Erythroblast (primary cell): ENCODE measurements at places on chromosomes 12 and 14.

DNA sequence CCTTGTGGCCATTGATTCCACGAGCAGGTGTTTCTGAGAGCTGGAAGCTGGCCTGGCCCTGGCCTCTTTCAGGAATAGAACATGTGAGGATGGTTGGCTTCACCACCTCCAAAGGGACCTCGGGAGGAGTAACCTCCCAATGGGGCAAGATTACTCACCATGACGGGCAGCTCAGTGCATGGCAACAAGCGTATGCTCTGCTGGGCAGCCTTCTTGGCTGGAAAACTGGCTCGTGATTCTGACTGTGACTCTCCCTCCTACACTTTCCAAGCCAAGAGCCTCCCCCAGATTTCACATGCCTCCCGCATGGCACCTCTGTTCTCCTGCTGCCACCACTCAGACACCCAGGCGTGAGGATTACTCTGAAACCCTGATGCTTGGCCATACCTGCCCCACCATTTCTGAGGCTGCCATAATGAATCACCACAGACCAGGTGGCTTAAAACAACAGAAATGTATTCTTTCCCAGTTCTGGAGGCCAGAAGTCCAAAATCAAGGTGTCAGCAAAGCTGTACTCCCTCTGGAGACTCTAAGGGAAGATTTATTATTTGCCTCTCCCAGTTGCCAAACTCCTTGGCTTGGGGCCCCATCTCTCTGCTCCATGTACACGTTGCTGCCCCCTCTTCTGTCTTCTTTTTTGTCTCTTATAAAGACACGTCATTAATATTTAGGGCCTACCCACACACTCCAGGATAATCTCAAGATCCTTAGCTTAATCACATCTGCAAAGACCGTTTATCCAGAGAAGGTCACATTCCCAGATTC, 215.9 kb downstream of the CHST11 start:
- DNase-seq, result no peak

DNA sequence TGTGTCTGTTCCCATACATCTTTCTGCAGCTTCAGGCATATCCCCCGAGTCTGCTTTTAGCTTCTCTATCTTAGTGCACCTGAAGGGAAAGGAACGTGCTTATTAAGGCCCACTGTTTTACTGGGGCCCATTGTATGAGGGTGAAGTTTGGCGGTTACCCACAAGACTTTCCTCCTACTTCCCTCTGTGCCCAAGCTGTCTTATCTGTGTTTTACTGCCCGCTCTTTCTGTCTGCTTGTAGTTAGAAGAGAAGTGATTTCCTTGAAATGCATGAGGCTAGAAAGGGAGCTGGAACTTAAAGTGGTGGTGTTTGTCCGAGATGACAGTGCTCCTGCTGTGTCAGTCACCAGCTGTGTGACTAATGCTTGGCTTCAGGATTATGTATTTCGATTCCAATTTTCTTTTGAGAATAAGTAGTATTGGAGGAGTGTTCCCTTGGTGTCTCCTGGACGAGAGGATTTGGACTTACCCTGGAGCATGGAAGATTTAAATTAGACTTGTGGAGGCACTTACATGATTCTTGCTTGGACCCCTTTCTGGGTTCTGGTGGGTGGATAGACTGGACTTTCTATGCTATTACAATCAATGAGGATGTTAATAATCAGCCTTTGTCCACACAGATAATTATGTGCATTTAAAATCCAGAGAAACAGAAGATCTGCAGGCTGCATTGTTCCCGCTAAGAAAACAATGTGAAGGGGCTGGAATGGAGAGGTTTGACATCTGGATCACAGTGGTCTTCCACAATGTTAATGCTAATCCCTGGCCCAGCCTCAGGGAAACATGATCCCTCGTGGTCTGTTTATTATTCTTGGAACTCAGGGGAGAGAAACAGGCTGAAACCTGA, 13.9 kb upstream of the KRT86 start:
- DNase-seq, result no peak

DNA sequence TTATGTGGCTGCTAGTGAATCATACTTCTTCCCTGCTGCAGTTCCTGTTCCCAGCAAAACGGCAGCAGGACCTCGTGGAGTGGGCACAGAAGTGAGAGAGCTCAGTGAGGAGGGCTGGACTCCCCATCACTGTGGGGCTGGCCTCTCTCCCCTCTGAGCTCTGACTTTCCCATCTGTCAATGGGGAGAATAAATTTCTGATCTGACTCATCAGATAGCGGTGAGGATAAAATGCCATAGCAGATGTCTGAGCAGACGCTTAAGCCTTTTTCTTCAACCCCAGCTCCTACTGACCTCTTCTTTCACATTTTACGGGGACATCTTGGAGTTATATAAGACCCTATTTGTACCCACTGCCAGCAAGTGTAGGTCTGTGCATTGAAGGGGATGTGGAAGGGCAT, 116.6 kb downstream of the CRACR2A start:
- no peak for DNase-seq

DNA sequence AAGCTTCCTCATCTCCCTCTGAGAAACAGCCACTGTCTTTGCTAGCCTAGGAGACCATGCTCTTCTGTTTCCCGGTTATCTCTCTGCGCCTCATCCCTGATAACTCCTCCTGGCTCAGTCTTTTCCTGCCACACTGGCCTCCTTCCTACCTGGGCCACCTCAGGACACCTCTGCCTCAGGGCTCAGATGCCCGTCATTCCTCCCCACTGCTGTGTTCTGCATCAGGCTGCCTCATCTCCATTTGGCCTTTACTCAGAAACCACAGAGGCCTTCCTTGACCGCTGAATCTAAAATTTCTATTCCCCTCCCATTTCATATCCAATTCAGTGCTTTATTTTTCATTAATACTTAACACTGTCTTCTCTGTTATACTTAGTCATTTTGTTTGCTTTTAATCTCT, 311.0 kb upstream of the RGS6 start:
- no peak for DNase-seq

DNA sequence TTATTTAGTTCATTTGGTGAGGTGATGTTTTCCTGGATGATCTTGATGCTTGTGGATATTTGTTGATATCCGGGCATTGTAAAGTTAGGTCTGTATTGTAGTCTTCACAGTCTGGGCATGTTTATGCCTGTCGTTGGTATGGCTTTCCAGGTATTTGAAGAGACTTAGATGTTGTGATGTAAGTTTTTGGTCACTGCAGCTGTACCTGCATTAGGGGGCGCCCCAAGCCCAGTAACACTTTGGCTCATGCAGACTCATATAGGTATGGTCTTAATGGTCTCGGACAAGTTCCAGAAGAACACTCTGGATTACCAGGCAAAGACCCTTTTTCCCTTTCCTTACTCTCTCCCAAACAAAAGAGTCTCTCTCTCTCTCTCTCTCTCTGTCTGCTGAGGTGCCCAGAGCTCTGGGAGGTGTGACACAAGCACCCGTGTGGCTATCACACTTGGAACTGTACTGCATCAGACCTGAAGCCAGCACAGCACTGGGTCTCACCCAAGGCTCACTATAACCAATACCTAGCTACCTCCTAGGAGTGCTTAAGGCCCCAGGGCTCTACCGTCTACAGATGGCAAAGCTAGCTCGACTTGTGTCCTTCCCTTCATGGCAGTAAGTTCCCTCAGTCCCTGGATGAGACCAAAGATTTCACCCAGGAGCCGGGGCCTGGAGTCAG, 425.8 kb upstream of the ATXN7L3B start:
- DNase-seq, result peak; percentile 5

DNA sequence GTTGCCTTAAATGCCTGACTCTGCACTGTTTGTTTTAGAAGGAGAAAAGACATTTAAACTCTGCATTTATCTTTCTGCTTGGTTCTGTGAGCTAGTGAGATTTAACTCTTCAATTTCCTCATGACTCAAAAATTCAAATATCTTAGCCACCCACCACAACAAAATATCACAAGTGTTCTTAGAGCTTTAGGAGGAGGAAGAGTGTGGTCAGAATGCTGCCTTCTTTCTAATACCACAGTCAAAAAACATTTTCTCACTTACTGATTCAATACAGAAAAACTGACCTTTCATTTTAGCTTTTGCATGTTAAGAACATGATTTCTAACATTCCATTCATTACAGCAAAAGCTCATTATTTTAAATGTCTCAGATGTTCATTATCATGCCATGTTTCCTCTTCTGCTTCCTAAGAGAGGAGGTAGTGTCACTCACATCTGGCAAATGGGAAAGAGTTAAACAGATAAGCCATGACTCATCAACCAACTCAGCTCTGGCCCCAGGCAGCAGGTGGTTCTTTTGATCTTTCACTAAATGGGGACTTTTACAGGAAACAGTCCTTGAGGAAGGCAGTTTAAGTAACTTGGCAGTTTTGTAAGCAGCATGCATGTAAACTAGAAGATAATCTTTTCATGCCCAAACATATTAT, 56.4 kb upstream of the RNU6-8 start:
- DNase-seq, result peak; percentile 70

GRCh38 chr12:12819752-12820311, 6.7 kb downstream of the DDX47 start:
- DNase-seq, result peak; percentile 23

DNA sequence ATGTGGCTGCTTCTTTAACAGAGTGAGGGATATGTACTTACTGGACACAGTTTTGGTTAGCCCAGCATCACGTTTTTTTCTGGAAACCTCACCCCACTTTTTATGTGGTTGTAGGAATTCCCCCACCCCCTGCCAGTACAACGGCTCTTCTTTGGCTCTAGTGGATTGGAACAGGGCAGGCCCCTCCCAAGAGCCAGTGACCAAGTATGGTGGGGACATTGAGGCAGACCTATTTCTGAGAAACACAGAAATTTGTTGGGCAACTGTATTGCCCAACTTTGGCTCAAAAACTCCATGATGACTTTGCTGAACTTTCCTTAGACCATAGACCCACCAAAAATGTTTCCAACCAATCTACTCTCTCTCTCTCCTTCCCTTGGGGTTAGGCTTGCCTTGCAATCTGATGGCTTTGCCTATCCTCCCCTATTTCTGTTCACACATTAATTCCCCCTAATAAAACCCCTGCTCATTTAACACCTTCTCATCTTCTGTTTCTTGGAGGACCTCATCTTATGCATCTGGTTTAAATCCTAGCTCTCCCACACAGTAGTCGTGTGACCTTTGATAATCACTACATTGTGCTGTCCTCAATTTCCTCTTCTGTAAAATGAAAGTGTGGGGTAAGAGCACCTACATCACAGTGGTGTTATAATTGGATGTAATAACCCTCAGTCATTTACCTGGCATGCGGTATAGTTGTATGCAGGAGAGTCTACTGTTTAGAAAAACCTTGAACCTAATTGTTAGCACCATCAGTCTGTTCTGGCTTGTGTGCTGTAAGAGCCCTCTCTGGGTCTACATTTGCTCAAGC, 71.7 kb downstream of the IGF1 start:
- DNase-seq, result no peak

GRCh38 chr14:56131865-56132833, 13.9 kb downstream of the PELI2 start:
- DNase-seq, result no peak

DNA sequence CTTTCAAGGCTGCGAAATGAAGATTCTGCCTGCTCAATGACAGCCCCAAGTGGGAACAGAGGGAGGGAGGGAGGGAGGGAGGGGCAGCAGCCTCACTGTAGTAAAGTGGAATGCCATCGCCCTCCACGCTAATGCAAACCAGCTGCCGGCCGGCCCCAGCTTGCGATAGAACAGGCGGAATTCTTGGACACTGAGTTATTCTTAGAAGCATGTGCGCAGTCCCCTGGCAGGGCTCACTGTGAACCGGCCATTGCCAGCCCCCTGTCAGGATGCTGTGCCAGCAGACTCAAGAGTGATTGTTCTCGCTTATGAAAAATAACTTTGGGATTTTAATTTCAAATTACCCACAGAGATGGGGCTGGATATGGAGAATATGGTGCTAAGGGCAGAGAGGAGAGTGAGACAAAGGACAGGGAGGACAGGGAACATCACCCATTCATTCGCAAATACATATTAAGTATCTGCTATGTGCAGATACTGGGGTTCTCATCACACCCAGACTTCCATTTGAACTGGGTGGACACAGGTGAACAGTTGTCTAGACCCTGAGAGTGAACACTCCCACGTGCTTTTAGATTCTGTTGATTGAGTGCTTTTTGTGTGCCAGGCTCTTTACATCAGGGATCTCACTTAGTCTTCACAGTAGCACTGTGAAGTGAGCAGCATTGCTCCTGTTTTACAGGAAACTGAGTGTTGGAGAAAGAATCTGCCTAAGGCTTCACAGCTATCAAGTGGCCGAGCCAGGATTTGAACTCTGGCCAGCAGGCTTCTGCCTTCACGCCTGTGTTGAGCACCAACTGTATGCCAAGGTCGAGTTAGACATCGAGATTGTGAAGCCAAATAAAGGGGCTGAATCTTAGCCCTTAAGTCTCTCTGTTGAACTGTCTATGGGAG, 192.9 kb downstream of the C12orf75 start:
- no peak for DNase-seq

DNA sequence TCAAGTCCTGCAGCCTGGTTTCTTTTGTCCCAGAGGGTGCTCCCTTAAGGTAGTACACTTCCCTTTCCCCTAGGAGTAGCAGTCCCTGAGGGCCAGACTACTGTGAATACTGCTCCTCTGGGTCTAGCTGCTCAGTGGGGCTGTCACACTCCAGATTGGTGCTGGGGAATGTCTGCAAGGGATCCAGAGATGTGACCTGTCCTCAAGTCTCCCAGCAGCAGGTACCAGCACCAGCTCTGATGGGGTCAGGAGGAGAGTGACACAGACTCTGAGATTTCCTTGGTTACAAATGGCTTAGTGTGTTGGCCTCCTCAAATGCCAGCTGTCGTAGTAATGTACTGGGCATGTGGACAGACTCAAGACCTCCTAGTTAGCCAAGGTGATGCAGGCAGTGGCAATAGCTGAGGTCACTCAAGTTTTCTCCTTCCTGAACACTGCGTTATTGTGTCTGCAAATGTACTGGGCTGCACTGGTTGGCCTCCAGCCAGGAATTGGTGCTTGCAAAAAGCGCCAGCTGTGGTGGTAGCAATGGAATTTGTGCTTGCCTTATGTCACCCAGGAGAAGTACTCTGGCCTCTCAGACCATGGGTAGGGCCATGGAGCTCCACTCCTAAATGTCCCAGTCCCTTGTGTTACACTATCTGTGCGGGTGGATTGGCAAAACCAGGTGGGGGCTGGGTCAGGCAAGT, 36.4 kb upstream of the AEBP2 start:
- DNase-seq, result no peak

- DNase-seq, result no peak
Measured at GRCh38 chr12:122062832-122063693, 15.5 kb upstream of the MLXIP start.

DNA sequence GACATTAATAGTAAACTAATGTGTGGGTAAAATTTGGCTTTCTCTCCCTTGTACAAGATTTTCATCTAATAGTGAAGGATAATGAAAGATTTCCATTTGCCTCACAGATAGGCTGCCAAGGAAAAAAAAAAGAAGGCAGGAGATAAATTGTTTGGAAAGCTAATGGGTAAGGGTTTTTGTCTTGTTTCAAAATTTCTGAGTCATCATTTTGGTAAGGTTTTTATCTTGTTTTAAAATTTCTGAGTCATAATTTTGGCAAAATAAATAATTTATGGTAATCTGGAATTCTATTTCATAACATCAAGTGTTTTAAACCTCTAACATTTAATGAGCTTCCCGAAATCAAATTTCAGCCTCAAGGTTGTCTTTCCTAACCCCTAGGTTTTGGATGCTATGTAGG, 1035.7 kb upstream of the FBXO33 start:
- no peak for DNase-seq

DNA sequence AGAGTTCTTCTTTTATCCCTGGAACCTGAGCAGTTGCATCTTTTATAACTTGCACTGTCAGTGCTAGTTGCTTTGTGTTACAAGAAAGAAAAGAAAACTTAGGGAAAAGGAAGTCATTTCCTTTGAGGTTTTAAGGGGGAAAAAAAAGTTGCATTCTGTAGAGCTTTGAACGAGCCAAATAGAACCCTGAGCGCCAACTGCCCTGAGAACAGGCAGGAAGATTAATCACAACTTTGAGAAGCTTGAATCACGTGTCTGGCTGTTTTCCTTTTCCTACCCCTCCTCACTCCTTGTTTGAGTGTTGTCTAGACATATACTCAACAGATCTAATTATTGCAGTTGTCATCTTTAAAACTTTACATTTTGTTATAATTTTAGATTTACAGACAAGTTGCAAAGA, 12.5 kb downstream of the PCNX1 start:
- DNase-seq, result no peak
